ENCODE measurements at places on chromosomes 16 and 17.

DNA sequence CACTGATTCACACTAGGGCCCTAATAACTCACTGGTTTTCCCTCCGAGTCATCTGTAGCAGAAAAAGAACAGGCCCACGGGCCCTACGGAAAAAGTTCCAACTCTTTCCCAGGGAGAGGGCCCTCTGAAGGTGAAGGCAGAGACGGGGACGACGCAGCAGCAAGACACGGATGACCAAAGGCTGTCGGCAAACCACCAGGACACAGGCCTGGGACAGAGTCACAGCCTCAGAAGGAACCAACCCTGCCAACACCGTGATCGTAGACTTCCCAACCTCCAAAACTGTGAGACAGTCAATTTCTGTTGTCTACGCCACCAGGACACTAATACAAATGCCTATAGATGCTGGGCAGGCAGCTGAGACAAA is 5.2 kb upstream of the SPHK1 start:
- DNase-seq, result no peak

GRCh38 chr17:4920351-4921048 is 11.6 kb upstream of the GP1BA start:
- no peak for DNase-seq

- no peak for DNase-seq
Measured at GRCh38 chr16:80982646-80983045, 24.0 kb downstream of the CMC2 start.

GRCh38 chr16:1108299-1109252 is 12.5 kb upstream of the C1QTNF8 start:
- DNase-seq, result no peak

DNA sequence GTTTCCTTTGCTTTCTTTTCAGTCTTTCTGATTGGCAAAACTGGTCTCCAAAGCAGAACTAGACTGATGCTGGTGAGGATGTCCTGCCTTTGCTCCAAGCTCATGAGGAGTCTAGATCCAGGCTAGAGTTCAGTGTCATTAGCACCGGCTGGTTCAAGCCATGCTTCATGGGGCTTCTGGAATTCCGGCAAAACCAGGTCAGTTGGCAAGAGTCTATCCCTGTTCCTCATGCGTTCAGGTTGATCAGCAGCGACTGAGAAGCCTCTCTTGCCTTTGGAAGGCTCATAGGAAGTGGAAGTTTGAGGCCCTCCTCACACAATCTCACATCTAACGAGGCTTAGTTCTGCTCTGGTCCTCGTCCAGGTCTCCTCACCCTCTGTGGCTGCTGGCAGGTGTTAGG is 194.3 kb downstream of the HS3ST3A1 start:
- DNase-seq, result no peak

- no peak for DNase-seq
Measured at GRCh38 chr17:6244253-6244652, 174.1 kb downstream of the WSCD1 start.

DNA sequence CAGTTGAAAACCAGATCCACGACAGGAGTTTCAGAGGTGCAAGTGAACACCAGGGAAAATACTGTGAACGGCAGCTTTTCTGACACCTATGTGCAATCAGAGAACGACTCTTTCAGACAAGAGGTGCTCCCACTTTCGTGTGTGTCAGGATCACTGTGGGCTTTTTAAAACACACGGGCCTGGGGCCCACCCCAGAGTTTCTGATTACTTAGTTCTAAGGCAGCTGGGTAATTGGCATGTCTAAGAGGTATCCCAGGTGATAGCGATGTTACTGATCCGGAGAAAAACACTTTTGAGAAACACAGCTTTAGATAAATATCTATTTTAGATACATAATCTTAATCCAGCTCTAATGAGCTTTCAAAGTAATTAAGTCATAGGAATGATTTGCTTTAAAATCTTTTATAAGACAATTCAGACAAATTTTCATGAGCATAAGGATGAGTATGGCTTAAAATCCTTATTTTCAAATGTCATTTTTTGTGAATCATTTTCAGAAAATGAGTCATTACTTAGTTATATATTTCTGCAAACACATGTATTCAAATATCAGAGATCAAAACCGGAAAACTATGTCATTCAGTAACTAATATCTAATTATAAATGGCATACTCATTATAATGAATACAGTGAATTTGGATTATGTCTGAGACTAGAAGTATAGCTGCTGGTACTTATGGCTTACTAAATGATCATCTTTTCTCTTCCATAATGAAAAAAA is 217.9 kb upstream of the PSMD7 start:
- DNase-seq, result no peak

- DNase-seq, result no peak
Measured at GRCh38 chr16:80974649-80975376, 31.9 kb downstream of the CMC2 start.

Measured in activated CD4-positive, alpha-beta T cell treated with anti-CD3 and anti-CD28 coated beads for 1 hour (primary cell).